Stimulated activated CD4-positive, alpha-beta T cell treated with anti-CD3 and anti-CD28 coated beads, Interleukin-4, amount 100 ng/mL, for 1 hour (primary cell): ENCODE measurements at places on chromosomes 3 and 15.

DNA sequence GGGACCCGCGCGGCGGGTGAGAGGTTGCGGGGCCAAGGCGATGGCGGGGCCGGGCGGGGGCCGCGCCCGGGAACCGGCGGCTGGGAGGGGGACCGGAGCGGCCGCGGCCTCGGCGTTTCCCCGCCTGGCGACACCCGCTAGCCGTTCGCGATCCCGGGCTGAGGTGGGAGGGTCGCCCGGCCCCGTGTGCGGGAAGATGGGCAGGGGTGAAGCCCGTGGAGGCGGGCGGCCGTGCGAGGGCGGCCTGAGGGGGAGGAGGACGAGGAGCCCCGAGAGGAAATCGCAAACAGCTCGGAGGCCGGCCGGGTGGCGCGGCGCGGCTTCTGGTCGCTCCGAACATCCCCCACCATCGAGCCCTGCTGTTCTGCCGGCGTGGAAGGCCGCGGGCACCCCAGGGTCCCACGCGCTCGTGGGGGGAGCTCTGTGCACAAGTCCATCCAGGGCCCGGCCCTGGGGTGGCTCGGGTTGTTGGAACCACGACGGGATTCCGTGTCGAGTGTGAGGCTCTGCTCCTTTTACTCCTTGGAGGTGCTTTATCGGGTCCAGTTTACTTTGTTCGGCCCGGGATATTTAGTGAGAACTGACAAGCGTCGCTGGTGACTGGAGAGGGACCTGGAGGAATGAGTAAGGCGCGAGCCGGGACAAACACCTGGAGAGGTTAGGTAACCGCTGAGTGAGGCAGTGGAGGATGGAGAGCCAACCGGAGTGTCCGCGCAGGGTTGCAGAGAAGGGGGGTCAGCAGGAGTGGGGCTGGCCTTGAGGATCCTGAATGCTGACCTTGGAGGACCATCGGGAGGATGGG, 728 bp downstream of the CRTC3 start:
- DNase-seq = peak; percentile 50

- no peak for DNase-seq
These were observed 44.9 kb upstream of the GABRG3 start for GRCh38 chr15:26926081-26926480.

GRCh38 chr15:41568350-41569017, 9.5 kb downstream of the TYRO3 start:
- no peak for DNase-seq

DNA sequence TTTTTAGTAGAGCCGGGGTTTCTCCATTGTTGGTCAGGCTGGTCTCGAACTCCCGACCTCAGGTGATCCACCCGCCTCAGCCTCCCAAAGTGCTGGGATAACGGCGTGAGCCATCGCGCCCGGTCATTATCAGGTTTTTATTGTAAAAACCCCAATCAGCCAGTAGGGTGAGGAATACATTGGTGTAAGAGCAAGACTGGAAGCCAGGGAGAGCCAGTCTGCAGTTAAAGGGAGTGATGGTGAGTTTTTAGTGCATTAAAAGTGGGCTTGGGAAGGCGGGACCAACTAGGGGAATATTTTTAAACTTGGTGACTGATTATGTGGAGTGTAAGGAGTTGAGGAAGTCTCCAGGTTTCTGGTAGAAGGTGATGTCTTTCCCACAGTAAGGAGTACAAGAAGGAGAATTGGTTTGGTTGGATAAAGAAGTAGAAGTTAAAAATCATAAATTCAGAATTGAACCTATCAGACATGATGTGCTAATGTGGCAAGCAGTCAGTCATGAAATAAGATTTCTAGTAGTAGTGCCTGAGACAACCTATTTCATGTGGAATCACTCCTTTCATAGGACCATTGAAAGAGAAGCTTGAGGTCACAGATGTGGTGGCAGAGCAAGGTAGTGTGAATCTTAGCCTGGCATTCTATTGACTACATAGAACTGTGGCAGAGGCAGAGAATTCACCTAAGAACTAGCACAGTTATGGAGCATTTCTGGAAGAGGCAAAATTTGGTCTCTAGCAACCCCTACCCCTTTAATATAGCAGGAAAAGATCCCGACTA, 2.4 kb upstream of the DCBLD2 start:
- no peak for DNase-seq

- DNase-seq = no peak
These were observed 116.0 kb downstream of the XXYLT1 start for GRCh38 chr3:195154793-195155535.

GRCh38 chr15:63043335-63044076, 959 bp downstream of the TPM1 start:
- DNase-seq = peak; percentile 18
